Sciatic nerve (tissue), 2 donors: ENCODE measurements at places on chromosomes 2 and 18. TPM values are rescaled to one million over a fixed set of nuclear protein-coding genes. Genes with fewer than 3 reads are reported as not detected.

UGT1A4 gene
- total RNA-seq = not detected

CCDC102B gene
- total RNA-seq = 16.5 TPM

NFE2L2 gene
- 149 TPM for total RNA-seq

- no peak for DNase-seq
Observed at GRCh38 chr2:150677551-150677950, 190.1 kb upstream of the RND3 start.

DNA sequence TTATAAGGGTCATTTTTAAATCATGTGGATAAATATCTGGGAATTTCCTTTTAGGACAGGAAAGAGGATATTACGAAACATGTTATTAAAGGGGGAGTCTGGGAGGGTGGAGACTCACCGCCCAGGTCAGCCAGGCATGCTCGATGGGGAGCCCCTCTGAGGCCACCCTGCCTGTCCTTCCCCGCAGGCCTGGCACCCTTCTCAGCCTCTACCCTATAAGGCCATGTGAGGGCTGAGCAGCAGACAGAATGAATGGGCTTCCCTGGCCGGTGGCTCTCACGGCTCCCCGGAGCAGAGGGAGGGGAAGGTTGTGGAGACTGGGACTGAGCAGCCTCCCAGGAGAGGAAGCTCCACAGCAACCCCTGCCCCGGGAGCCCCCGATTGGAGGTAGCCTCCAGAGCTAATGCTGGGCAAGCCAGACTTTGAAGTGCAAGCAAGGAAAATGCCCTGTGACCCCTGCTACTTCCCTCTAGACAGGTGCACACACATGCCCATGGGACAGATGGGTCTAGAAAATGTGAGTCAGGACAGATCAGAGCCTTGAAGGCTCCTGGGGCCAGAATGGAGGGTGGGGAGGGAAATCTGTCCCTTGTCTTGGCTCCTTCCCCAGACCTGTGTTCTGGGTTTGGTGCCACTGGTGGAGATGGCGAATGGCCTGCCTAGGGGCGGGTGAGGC, 13.2 kb upstream of the ARMC9 start:
- DNase-seq = no peak

DNA sequence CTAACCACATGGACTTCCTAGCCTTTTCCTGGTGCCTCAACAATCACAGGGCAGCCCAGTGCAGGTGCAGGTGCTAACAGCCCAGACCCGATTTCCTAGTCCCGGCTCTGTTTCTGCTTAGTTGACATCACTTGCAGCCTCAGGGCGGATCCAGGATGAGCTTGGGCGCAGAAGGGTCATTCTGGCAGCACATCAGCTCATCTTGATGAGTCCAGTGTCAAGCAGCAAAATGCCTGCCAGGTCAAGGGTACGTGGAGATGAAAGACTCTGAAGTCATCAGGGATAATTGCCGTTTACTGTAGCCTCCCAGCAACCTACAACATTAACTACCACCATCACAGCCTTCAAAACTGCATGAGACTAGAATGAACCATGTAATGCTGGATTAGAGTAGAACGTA, 39.4 kb upstream of the EFHD1 start:
- DNase-seq = no peak
